Lower lobe of right lung (tissue), 2 donors: ENCODE measurements at places on chromosomes 6 and 20. TPM values are rescaled to one million over a fixed set of nuclear protein-coding genes. Genes with fewer than 3 reads are reported as not detected.
A peak's percentile ranks its signal among the peaks of the same experiment; 100 is the strongest.

- H3K4me3 ChIP-seq: no peak overlapping the region
- no peaks in the 10 kb centered on the region for H3K4me1 ChIP-seq
- no peaks in the 10 kb centered on the region for H3K36me3 ChIP-seq
- no peak overlapping the region for H3K27ac ChIP-seq
- no peak for DNase-seq
Measured at GRCh38 chr20:22466447-22467171, 117.8 kb downstream of the FOXA2 start.

The TRIM10 gene
- total RNA-seq: not detected

GRCh38 chr6:38193481-38194281, 374.2 kb downstream of the ZFAND3 start:
- H3K4me3 ChIP-seq: no peak overlapping the region
- H3K4me1 ChIP-seq: no peaks in the 10 kb centered on the region
- H3K36me3 ChIP-seq: peaks cover 4% of the 10 kb centered on the region
- H3K27ac ChIP-seq: no peak overlapping the region

The MDFI gene
- 10.6 TPM for total RNA-seq

DNA sequence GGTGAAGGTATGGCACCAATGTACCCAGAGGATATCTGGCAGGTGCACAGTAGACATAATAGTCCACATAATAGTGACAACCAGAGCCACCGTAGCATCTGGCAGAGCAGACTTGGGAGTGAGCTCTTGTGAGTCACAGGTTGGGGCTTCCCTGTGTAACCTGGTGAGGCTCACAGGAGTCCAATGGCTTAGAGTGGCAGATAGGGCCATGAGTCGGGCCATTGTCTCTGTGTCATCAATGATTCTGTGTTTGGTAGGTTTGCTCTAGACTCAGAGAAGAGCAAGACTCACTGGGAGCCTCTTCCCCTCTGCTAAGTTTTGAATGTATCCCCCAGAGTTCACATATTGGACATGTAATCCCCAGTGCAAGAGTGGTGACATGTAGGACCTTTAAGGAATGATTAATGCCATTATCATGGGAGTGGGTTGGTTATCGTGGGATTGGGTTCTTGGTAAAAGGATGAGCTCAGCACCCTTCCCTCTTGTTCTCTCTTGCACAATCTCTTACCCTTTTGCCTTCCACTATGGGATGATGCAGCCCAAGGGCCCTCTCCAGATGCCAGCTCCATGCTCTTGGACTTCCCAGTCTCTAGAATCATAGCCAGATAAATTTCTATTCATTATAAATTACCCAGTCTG, 22.6 kb upstream of the SIRPA start:
- H3K4me3 ChIP-seq: no peak overlapping the region
- DNase-seq: no peak
- no peak overlapping the region for H3K27ac ChIP-seq
- H3K27me3 ChIP-seq: peaks cover 37% of the 10 kb centered on the region

GRCh38 chr6:148200293-148200692, 142.3 kb upstream of the SASH1 start:
- H3K27ac ChIP-seq: no peak overlapping the region
- H3K36me3 ChIP-seq: no peaks in the 10 kb centered on the region
- no peaks in the 10 kb centered on the region for H3K27me3 ChIP-seq
- no peak overlapping the region for H3K4me3 ChIP-seq
- DNase-seq: no peak
- peaks cover 9% of the 10 kb centered on the region for H3K4me1 ChIP-seq

The TNNC2 gene
- not detected for total RNA-seq

GRCh38 chr20:46458866-46459750, 52.7 kb upstream of the ELMO2 start:
- H3K27me3 ChIP-seq: peaks cover 13% of the 10 kb centered on the region
- H3K27ac ChIP-seq: no peak overlapping the region
- H3K4me3 ChIP-seq: peak overlapping the region; percentile 24
- H3K36me3 ChIP-seq: no peaks in the 10 kb centered on the region
- no peaks in the 10 kb centered on the region for H3K4me1 ChIP-seq

DNA sequence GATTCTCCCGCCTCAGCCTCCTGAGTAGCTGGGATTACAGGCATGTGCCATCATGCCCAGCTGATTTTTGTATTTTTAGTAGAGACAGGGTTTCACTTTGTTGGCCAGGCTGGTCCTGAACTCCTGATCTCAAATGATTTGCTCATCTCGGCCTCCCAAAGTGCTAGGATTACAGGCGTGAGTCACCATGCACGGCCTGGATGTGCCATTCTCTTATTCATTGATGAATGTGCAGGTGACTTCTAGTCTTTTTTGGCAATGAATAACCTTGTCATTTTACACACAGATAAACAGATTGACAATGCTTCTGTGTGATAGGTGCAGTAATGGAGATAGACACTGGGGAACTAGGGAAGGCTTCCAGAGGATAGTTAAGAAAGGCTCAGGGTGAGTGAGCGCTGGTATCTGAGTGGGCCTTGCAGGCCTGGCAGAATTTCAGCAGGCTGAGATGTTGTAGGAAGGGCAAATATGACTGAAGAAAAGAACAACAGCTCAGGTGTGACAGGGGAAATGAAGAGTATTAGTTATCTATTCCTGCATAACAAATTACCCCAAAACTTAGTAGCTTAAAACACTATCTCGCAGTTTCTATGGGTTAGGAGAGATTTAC, 23.3 kb downstream of the PPARD start:
- H3K27ac ChIP-seq: no peak overlapping the region
- no peak overlapping the region for H3K4me3 ChIP-seq
- peaks cover 36% of the 10 kb centered on the region for H3K4me1 ChIP-seq
- no peaks in the 10 kb centered on the region for H3K36me3 ChIP-seq
- no peaks in the 10 kb centered on the region for H3K27me3 ChIP-seq

The OXT gene
- total RNA-seq: not detected

GRCh38 chr20:56781108-56781739, 152.1 kb downstream of the TFAP2C start:
- H3K36me3 ChIP-seq: no peaks in the 10 kb centered on the region
- H3K27ac ChIP-seq: no peak overlapping the region
- no peak overlapping the region for H3K4me3 ChIP-seq
- peak; percentile 57 for DNase-seq
- H3K27me3 ChIP-seq: peaks cover 19% of the 10 kb centered on the region

The SLC24A3 gene
- 7.9 TPM for total RNA-seq

DNA sequence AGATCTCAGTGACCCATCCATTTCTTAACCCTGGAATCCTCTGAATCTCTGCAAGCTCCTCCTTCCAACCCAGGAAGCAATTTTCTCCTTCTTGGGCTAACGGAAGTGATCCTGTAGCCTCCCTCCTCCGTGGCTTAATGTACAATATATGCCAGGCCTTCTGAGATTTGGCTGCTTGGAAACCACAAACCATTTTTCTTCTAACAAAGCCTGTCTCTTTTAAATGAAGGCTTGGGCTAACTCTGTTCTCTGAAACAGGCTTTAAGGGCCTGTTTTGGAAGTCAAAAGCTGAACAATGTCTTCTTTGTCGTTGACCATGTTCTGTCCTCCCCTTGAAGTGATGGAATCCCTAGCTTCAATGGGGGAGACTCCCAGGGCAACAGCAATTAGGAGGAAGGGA, 14.9 kb downstream of the FYN start:
- no peak overlapping the region for H3K27ac ChIP-seq
- no peak overlapping the region for H3K4me3 ChIP-seq
- no peak for DNase-seq
- H3K36me3 ChIP-seq: no peaks in the 10 kb centered on the region
- H3K27me3 ChIP-seq: no peaks in the 10 kb centered on the region
- peaks cover 3% of the 10 kb centered on the region for H3K4me1 ChIP-seq

- no peak overlapping the region for H3K27ac ChIP-seq
- no peaks in the 10 kb centered on the region for H3K27me3 ChIP-seq
- no peaks in the 10 kb centered on the region for H3K4me1 ChIP-seq
- H3K36me3 ChIP-seq: no peaks in the 10 kb centered on the region
Measured at GRCh38 chr6:146785001-146785585, 186.3 kb downstream of the ADGB start.

The SERINC3 gene
- 133 TPM for total RNA-seq

DNA sequence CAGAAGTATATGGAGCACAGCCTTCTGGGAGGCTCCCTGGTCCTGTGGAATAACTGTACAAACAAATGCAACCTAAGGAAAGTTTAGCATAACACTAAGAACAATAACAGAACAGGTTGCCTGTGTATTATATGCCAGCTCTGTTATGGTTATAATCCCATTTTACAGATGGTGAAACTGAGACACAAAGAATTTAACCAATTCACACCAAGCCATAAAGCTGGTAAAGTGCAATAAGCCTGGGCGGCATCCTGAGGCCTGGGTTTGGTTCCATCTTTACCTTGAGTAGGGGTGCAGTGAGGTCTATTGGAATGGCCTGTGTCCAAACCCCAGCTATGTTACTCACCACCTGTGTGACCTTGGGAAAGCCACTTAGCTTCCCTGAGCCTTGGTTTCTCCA, 14.7 kb upstream of the PACSIN1 start:
- no peaks in the 10 kb centered on the region for H3K4me1 ChIP-seq
- no peak overlapping the region for H3K4me3 ChIP-seq
- no peak overlapping the region for H3K27ac ChIP-seq

GRCh38 chr20:1805161-1805581, 90.0 kb upstream of the SIRPA start:
- no peak for DNase-seq
- H3K4me3 ChIP-seq: no peak overlapping the region
- no peak overlapping the region for H3K27ac ChIP-seq
- no peaks in the 10 kb centered on the region for H3K36me3 ChIP-seq

- DNase-seq: no peak
- H3K27me3 ChIP-seq: peaks cover 11% of the 10 kb centered on the region
- no peak overlapping the region for H3K27ac ChIP-seq
- no peak overlapping the region for H3K4me3 ChIP-seq
Measured at GRCh38 chr20:39225978-39226377, 263.8 kb downstream of the DHX35 start.

The EYS gene
- total RNA-seq: not detected

The WFDC5 gene
- 1.6 TPM for total RNA-seq

The UBE2C gene
- total RNA-seq: 3.5 TPM

DNA sequence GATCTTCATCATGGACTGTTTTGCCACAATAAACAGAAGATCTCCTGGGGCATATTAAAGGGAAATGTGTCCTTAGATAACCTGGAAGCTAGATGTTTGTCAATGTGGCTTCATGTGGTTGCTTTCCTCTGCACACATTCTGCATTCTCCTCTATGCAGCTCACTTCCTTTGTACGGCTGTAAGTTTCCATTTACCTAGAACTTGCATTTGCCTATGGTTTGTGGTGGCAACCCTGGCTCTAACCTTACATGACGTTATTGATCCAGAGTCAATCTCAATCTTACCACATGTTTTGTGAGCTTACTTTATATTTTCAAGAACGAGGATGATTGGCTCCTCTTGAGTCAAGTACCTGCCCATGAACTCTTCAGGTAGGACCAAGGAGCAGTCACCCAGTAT, 863.1 kb downstream of the MAFB start:
- no peaks in the 10 kb centered on the region for H3K27me3 ChIP-seq
- H3K4me3 ChIP-seq: no peak overlapping the region
- DNase-seq: no peak
- H3K36me3 ChIP-seq: no peaks in the 10 kb centered on the region
- H3K4me1 ChIP-seq: no peaks in the 10 kb centered on the region

GRCh38 chr20:40547483-40548091, 141.4 kb downstream of the MAFB start:
- H3K27me3 ChIP-seq: no peaks in the 10 kb centered on the region
- H3K4me3 ChIP-seq: no peak overlapping the region
- no peaks in the 10 kb centered on the region for H3K4me1 ChIP-seq
- DNase-seq: no peak
- no peaks in the 10 kb centered on the region for H3K36me3 ChIP-seq

DNA sequence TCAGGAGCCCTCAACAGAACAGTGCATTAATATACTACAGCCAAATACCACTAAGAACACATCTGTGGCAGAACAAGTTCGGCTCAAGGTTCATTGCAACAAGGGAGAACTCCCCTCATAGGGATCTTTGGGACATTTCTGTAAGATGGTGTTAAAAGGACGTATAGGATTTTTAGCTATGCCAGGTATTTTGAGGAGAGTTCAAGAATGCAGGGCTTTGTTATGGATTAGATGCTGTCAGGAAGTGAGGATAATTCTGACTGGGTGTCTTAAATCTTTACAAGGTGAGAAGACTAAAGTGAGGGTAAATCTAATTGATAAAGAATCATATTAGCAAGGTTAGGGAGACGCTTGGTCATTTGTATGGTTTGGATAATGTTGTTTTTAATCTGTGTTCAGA, 83.7 kb upstream of the AHI1 start:
- no peaks in the 10 kb centered on the region for H3K27me3 ChIP-seq
- H3K27ac ChIP-seq: no peak overlapping the region
- no peak for DNase-seq
- no peak overlapping the region for H3K4me3 ChIP-seq
